ENCODE measurements at places on chromosomes 3 and 15.

DNA sequence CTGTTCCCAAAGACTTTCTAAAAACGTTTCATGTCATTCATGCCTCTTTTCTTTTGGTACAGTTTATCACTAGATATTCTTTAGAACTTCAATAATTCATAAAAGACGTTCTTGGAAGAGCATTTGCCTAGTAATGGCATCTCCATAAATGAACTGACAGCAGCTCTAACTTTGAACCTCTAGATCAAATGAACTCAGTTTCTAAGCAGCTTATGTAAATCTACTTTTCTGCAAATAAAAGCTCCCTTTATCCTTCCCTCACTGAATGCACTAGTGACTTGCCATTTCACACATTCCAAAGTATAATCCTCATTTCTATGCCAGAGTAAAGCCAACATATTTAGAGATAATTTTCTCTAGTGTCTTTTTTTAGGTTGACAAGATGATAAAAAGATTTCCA, 85.2 kb downstream of the ZMAT3 start:
- DNase-seq = no peak

DNA sequence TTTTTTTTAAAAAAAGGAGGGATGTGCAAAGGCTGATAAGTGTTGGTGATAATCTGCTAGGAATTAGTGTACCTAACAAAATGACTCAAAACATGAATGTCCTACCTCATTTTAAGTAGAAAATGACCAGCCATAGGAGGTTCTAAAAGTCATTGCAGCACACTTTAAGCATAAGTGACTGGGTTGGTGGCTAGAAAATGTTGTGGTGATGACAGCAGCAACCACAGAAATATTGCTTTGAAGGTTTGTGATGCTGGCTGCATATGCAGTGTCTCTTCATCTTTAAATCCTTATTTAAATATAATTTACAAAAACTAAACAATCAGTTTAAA, 55.2 kb downstream of the CMSS1 start:
- DNase-seq = no peak

- DNase-seq = no peak
Measured at GRCh38 chr3:136753326-136753939, 1.3 kb upstream of the STAG1 start.

GRCh38 chr3:98333989-98334606, 19.6 kb upstream of the OR5K4 start:
- DNase-seq = no peak

DNA sequence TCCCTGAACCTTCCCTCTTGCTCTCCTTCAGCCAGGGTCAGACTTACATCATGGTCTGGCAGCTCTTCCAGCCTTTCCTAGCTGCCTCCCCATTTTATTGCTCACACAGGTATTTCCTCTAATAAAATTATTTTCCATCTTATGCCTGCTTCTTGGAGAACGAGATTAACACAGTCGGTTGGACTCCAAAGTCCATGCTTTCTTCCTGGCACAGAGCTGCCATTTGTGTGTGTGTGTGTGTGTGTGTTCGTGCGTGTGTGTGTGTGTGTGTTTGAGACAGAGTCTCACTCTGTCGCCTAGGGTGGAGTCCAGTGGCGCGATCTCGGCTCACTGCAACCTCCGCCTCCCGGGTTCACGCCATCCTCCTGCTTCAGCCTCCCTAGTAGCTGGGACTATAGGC, 15.5 kb downstream of the FSD2 start:
- no peak for DNase-seq

DNA sequence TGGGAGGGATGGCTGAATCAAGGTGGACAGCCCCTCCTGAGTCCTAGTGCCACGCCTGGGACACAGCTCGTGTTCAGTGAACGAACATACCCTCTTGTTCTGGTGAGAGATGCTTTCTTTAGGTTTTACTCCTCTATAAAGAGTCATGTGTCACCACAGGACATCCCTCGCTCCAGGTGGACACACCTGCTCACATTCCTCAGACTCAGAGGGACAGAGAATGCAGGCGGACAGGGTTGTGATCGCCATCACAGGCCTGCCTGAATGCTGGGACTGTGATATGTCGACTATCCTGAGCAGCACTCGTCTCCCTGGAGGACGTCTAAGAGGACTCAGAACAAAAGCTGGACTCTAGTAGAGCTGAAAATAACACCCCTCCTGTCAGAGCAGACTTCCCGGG, 96.4 kb upstream of the SNRPA1 start:
- DNase-seq = no peak

- no peak for DNase-seq
Measured at GRCh38 chr3:172814738-172815137, 64.2 kb downstream of the ECT2 start.

DNA sequence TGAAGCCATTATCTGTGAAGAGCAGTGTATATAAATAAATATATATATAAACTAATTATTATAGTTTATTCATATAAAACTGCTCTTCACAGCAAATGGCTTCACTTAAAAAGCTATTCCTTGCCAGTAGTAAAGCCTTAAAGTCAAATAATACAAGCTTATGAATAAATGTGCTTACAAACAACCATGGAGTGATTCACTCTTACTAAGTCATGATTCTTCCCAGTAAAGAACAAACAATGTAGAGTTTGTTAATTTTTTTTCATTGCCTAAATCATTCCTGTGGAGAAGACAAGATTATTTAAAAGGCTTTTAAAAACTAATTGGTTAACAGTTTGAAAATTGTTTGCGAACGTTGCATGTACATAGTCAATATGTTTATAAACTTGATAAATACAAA, 140.7 kb downstream of the PLCH1 start:
- DNase-seq = no peak

GRCh38 chr3:60053526-60054265, 1003.9 kb upstream of the CFAP20DC start:
- DNase-seq = no peak

DNA sequence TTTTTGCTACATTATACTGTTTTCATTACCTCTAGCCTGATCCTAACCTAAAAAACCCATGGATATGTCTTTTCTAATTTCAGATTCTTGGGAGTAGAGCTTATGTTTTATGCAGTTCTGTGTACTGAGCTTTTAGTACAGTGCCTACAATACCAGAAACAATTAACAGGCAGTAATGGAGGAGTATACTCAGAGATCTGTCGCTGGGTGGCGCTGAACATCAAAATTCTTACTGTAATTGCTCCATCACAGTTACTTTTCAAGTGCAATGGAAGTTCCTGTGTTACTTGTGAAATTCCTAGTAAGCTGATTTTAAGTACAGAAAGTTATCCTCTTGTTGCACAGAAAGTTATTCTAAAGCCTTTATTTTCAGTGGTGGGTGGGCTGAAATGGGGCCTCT, 66.9 kb downstream of the RNF13 start:
- DNase-seq = peak; percentile 73

DNA sequence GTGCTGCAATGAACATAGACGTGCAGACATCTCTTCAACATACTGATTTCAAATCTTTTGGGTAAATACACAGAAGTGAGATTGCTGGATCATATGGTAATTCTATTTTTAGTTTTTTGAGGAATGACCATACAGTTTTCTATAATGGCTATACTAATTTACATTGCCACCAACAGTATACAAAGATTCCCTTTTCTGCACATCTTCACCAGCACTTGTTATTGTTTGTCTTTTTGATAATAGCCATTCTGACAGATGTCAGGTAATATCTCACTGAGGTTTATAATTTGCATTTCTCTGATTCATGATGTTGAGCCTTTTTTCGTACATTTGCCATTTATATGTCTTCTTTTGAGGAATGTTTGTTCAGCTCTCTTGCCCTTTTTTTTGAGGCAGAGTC, 30.5 kb downstream of the TOPAZ1 start:
- DNase-seq = no peak

DNA sequence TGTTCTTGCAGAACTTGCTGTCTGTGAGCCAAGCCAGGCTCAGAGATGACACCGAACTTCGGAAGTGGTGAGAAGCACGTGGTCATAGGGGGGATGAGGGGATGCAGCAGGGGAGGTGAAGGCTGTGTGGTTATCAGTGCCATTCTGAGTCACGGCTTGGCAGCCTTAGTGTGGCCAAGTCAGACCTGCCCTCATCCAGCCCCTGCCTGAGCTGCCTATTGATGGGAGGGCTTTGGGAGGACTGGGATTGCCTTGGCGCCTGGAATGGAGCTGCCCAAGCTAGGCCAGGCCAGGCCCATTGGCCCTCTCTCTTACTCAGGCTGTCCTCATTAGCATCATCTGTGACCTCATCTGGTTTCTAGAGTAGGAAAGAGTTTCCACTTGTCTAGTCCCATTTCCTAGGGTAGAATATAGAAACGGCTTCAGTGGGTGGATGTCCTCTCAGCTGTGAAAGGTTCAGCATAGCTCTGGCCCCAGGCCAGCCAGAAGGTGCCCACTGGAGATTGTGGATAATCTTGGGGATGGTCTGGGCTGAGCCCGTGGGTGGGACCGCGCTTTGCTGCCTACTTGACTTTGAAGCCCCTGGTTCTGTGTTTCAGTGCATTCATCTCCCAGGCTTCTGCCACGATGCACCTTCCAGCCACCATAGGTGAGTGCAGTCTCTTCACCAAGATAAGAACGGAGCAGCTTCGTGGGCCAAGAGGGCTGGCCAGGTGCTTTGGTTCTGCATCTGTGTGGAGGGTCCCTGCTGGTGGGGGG, 7.2 kb downstream of the FAH start:
- no peak for DNase-seq

DNA sequence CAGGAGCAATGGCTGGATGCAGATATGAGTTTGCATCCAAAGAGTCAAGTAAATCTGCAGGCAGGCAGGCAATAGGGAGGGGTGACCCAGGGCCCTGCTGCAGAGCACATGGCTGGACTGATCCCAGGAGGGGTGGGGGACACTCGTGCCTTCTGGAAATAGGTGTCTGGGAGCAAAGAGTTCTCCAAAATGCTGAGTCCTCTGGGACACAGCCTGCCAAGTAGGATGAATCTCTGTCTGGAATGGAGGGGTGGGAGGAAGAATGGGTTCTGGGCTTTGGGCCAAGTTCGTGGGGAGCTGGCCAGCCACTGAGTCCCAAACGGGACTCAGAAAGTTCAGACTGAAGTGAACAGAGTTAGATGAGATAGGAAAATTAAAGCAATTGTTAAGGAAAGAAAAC, 214.5 kb downstream of the MTHFS start:
- DNase-seq = no peak
